ENCODE measurements at places on chromosomes 7 and 10. TPM values are rescaled to one million over a fixed set of nuclear protein-coding genes. Genes with fewer than 3 reads are reported as not detected.

- H3K27ac ChIP-seq: no peak overlapping the region
- no peaks in the 10 kb centered on the region for H3K36me3 ChIP-seq
- H3K4me3 ChIP-seq: no peak overlapping the region
- H3K27me3 ChIP-seq: peaks cover 33% of the 10 kb centered on the region
Measured at GRCh38 chr10:77220150-77220549, 417.5 kb downstream of the KCNMA1 start.

DNA sequence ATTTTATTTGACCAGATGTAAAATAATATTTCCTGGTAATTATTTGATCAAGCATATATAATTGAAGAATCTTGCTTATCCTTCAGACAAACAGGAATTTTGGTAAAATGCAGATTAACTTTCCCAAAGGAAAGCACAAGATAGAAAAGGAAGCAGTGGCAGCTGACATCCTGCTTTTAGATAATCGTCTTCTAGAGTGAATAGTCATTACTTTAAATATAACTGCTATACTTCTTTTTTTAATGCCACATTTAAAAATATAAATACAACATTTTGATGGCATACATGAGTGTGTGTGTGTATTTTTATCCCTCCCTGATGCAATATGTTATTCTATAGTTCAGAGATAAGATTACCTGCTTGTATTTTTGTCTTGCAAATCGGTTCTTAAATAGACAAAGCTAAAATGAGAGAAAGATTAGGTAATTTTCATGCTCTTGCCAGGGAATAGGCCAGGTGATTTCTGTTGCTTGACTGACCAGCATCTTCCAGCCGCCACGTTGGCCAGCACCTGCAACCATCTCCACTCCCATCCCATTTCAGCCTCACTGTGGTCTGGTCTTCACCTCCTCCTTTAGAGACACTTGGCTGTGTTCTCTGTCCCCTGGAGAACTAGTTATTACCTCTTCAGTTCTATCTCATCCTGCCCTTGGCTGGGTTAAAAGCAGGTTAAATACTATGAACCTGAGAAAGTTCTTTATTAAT lies 58.1 kb downstream of the MDFIC start:
- H3K36me3 ChIP-seq: peaks cover 5% of the 10 kb centered on the region
- no peak overlapping the region for H3K4me3 ChIP-seq
- peaks cover 38% of the 10 kb centered on the region for H3K4me1 ChIP-seq

The FOXP2 gene
- not detected for total RNA-seq

DNA sequence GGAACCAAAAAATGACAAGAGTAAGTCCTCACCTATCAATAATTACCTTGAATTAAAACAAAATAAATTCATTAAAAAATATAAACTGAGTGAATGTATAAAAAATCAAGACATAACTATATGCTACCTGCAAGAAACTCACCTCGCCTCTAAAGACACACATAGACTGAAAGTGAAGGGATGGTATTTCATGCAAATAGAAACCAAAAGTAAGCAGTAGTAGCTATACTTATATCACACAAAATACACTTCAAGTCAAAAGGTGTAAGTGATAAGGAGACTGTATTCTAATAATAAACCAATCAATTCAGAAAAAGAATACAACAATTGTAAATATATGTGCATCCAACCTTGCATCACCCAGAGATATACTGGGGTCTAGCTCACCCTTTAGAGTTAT lies 332.6 kb downstream of the SH2D4B start:
- no peak overlapping the region for H3K27ac ChIP-seq
- DNase-seq: no peak
- no peaks in the 10 kb centered on the region for H3K27me3 ChIP-seq
- no peak overlapping the region for H3K4me3 ChIP-seq
- no peaks in the 10 kb centered on the region for H3K4me1 ChIP-seq

DNA sequence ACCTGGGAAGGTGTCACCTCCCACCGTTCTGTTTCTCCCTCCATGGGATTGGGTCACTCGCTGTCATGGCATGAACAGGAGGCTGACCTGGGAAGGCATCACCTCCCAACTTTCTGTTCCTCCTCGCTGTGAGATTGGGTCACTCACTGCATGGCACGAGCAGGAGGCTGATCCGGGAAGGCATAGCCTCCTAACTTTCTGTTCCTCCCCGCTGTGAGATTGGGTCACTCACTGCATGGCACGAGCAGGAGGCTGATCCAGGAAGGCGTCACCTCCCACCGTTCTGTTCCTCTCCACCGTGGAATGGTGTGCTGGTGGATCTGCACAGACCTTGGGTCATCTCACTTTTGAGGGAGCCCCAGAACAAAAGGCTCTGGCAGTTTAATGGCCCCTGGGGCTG lies 239.2 kb upstream of the PRKCQ start:
- peaks cover 2% of the 10 kb centered on the region for H3K36me3 ChIP-seq
- H3K4me3 ChIP-seq: no peak overlapping the region
- H3K4me1 ChIP-seq: no peaks in the 10 kb centered on the region
- DNase-seq: no peak
- no peak overlapping the region for H3K27ac ChIP-seq

The DPCD gene
- total RNA-seq: not detected

The SPAM1 gene
- total RNA-seq: not detected

The PRKG1 gene
- 4.1 TPM for total RNA-seq

The MKX gene
- not detected for total RNA-seq

GRCh38 chr10:96244354-96244753 lies 27.0 kb downstream of the BLNK start:
- peaks cover 18% of the 10 kb centered on the region for H3K27me3 ChIP-seq
- H3K36me3 ChIP-seq: no peaks in the 10 kb centered on the region
- H3K4me3 ChIP-seq: no peak overlapping the region
- H3K27ac ChIP-seq: no peak overlapping the region

The NEUROG3 gene
- not detected for total RNA-seq

GRCh38 chr7:107396990-107397389 lies 72.9 kb upstream of the GPR22 start:
- H3K27ac ChIP-seq: no peak overlapping the region
- peaks cover 7% of the 10 kb centered on the region for H3K36me3 ChIP-seq
- H3K4me1 ChIP-seq: peaks cover 4% of the 10 kb centered on the region
- no peak overlapping the region for H3K4me3 ChIP-seq
- DNase-seq: no peak
- H3K27me3 ChIP-seq: no peaks in the 10 kb centered on the region

The EPC1 gene
- 178 TPM for total RNA-seq

DNA sequence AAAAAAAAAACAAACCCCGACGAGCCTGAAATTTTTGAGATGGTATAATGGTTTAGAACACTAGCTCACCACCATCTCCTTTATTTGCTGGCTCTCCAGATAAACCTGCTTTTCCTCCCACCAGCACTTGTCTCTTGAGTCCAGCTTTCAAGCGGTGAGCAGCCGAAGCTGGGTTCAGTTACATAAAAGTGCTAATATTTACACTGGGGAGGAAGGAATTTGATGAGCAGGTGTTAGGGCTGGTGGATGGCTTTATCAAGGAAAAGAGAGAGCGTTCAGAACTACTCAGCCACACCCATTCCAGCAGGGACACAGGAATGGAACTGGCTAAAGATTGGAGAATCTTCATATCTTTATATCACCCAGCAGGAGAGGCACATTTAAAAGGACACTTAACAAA lies 6.6 kb upstream of the CALML3 start:
- H3K36me3 ChIP-seq: no peaks in the 10 kb centered on the region
- H3K4me3 ChIP-seq: no peak overlapping the region
- peaks cover 25% of the 10 kb centered on the region for H3K27me3 ChIP-seq
- DNase-seq: no peak

DNA sequence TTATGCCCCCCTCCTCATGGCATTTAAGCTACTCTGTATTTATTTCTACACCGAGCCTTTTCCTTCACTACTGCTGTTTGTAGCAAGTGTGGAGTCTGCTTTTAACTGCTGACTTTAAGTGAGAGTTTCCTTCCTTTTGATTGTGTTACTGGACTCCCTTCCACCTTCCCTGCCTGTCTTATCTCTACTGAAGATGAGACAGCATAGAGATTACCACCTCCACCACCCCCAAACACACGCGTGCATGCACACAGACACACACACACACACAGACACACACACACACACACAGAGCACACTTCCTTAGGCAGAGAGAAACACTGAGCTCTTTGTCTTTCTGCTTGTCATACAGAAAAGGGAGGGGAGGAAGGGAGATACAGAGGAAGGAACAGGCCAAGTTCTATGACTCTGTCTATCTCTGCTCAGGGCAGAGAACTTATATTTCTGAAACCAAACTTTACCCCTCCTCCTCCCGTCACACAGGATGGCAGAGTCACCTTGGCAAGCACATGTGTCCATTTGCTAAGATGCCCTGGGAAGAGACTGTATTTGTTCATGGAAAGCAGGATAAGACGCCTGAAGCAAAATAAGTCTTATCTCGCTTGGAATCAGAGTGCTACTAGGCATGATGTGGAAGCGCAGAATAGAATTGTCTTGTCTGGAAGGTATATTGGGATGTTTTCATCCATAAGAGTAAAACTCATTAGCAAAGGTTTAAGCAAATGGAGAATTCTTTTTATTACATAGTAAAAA lies 81.8 kb upstream of the CAV2 start:
- DNase-seq: no peak
- H3K36me3 ChIP-seq: no peaks in the 10 kb centered on the region
- H3K27me3 ChIP-seq: peaks cover 14% of the 10 kb centered on the region
- peaks cover 4% of the 10 kb centered on the region for H3K4me1 ChIP-seq

The CALCR gene
- total RNA-seq: not detected

- no peak for DNase-seq
- no peaks in the 10 kb centered on the region for H3K27me3 ChIP-seq
- peaks cover 6% of the 10 kb centered on the region for H3K4me1 ChIP-seq
- no peak overlapping the region for H3K4me3 ChIP-seq
- no peak overlapping the region for H3K27ac ChIP-seq
- peaks cover 3% of the 10 kb centered on the region for H3K36me3 ChIP-seq
Measured at GRCh38 chr7:140005341-140005740, 57.4 kb downstream of the PARP12 start.

DNA sequence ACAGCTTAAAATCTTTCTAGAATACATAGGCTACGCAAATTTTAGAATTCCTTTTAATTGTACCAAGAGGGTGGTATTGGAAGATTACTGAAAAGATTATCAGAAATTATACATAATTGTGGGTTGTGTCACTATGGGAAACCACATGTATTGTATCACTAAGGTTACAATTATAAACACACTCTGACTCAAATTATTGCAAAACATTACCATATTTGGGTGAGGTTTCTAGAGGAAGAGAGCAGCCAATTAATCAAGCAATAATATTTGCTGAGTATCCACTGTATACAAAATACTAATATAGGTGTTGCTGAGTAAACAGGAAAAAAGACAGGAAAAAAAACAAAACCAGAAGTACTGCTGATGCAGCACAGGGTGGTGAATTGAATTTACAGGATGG lies 3.1 kb upstream of the CAPZA2 start:
- DNase-seq: no peak
- no peak overlapping the region for H3K4me3 ChIP-seq
- peak overlapping the region; percentile 39 for H3K27ac ChIP-seq
- H3K27me3 ChIP-seq: peaks cover 34% of the 10 kb centered on the region
- H3K4me1 ChIP-seq: peaks cover 18% of the 10 kb centered on the region
- no peaks in the 10 kb centered on the region for H3K36me3 ChIP-seq

DNA sequence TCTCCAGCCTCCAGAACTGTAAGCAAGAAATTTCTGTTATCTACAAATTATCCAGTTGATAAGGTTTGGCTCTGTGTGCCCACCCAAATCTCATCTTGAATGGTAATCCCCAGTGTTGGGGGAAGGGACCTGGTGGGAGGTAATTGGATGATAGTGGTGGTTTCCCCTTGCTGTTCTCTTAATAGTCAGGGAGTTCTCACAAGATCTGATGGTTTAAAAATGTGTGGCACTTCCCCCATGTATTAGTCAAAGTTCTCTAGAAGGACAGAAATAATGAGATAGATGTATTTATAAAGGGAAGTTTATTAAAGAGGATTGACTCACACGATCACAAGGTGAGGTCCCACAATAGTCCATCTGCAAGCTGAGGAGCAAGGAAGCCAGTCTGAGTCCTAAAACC lies 56.2 kb upstream of the APBB1IP start:
- no peaks in the 10 kb centered on the region for H3K27me3 ChIP-seq
- H3K27ac ChIP-seq: no peak overlapping the region
- H3K4me3 ChIP-seq: no peak overlapping the region
- no peak for DNase-seq
- no peaks in the 10 kb centered on the region for H3K36me3 ChIP-seq

DNA sequence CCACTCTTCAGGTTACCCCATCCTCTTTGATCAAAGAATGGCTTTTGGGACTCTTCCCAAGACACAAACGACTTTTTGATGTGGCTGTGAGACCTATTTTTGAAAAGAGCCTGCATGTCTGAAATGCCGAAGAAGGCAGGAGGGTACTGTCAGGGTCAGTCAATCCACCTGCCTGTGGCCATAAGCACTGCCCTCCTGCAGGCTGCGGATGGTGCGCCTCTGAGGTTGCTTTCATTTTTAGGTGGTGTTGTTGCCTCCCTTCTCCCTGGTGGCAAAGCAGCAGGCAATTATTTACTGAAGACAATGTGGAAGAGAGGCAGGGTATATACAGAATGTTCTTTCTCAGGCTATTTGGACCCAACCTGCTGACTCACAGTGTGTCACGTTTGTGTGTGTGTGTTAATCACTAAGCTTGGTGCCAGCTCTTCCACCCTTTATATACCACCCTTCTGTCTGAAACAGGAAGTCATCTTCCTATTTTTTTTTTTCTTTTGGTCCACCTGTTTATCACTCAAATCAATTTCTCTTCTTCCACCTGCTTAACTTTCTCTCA lies 1421.2 kb upstream of the CELF2 start:
- H3K4me1 ChIP-seq: no peaks in the 10 kb centered on the region
- H3K27me3 ChIP-seq: peaks cover 16% of the 10 kb centered on the region
- H3K36me3 ChIP-seq: no peaks in the 10 kb centered on the region
- no peak overlapping the region for H3K27ac ChIP-seq

- H3K27ac ChIP-seq: no peak overlapping the region
- no peaks in the 10 kb centered on the region for H3K36me3 ChIP-seq
- no peaks in the 10 kb centered on the region for H3K4me1 ChIP-seq
- DNase-seq: no peak
Measured at GRCh38 chr10:60937022-60937421, 7.0 kb downstream of the RHOBTB1 start.

The UBTD1 gene
- 1.1 TPM for total RNA-seq

Data from T-helper 17 cell (primary cell).